H7 (cell line): ENCODE measurements at places on chromosomes 4 and X. TPM values are rescaled to one million over a fixed set of nuclear protein-coding genes. Genes with fewer than 3 reads are reported as not detected.

Gene CT47B1
- total RNA-seq = not detected in 2 replicates

- DNase-seq = peak; percentile 13
Observed at GRCh38 chr4:82223715-82224114, 150.1 kb downstream of the HNRNPD start.

GRCh38 chr4:20326460-20326859 is 74.8 kb downstream of the SLIT2 start:
- no peak for DNase-seq

- no peak for DNase-seq
Observed at GRCh38 chrX:12997906-12998687, 23.2 kb downstream of the TMSB4X start.

DNA sequence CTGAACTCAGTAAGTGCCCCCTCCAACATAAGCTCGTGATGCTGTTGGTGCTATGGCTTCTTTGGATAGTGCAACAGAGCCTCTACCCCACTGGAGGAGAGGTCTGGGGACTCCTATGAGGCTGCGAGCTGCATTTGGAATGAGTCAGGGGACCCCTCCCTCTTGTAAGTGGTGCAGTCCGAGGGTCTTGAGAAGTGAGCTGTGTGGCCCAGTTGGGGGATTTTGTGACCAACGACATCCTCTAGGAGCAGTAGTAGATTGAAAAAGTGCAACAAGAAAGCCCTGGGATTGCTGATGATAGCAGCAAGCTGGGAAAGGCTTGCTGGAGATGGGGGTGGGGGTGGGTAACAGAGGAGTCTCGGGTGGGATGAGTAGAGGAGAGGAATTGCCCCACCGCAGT is 3.1 kb downstream of the FRMPD3 start:
- peak; percentile 28 for DNase-seq

GRCh38 chr4:124861761-124862160 is 149.2 kb upstream of the ANKRD50 start:
- DNase-seq = no peak

DNA sequence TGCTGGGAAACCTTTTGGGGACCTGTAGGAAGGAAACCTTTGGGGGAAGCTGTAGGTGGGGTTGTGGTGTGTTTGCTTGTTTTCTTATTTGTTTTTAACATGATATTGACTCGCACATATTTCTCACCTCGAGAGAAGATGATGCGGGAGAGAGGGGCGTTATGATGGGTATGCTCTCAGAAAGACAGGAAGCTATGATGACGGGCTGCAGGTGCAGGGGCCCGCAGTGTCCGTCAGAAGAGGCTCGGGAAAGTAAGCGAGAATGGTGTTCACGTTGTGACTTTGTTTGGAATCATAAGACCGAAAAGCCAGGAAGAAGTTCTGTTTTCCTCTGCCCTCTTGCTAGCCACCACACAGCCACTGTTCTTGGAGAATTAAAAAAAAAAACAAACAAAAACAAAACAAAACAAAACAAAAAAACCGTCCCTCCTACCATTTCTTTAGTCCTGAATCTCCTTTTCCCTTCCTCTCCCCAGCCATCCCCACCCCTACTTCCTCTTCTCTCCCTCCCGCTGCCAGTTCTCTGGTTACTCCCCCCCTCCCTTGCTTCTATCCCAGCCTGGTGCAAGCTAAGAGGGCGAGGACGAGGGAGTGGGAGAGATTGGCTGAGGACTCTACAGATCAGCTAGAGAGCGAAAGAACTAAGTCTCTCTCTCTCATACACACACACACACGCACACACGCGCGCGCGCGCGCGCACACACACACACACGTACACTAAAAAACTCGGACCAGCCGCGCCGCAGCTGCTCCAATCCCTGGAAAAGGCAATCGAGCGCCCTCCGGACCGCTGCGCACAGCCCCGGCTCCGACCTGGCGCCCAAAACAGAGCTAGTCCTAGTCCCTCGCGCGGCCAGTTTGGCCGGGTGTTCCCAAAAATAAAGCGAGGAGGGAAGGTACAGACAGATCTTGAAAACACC is at the start of gene BMP3:
BMP3 (plus strand) TSS at position 648 of the 920 bp plus-strand sequence. CDS start 577 bp downstream, outside the sequence.
- DNase-seq = peak; percentile 77

- DNase-seq = no peak
Observed at GRCh38 chr4:179662522-179662921, 2220.3 kb upstream of the AGA start.

DNA sequence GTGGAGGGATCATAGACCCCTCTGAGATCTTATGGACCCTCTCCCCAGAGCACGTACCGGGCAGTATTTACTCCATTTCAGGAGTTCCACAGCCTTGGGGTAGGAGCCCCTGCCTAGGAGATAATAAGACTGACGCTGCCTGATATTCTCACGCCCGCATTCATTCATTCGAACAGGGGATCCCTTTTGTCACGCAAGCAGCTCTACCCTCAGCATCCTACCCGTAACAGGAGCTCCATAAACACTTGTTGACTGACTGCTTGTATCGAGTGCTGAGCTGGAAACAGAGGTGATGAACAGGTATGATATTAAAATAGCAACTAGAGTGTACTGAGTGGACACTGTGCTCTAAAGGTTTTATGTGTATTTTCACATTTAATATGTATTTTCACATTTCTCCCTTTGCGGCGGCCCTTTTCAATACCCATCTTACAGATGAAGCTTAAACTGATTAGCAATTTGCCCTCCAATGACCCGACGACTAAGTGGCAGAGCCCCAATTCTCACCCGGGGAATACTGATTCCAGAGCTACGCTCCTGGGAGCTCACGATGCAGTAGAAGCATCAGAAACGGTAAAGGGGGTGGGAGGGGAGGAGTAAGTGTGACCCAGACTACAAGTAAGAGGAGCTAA is 888 bp downstream of the RAB28 start:
- DNase-seq = peak; percentile 20

Gene PDHA2
- not detected in 2 replicates for total RNA-seq

- DNase-seq = no peak
Observed at GRCh38 chrX:139720979-139721378, 13.0 kb upstream of the MCF2 start.

Gene GPC3
- total RNA-seq = 73.2 and 81.0 TPM in 2 replicates

- DNase-seq = peak; percentile 14
Observed at GRCh38 chrX:110732266-110732665, 63.4 kb downstream of the CHRDL1 start.

Gene ATP8A1
- total RNA-seq = 3.9 and 7.0 TPM in 2 replicates

DNA sequence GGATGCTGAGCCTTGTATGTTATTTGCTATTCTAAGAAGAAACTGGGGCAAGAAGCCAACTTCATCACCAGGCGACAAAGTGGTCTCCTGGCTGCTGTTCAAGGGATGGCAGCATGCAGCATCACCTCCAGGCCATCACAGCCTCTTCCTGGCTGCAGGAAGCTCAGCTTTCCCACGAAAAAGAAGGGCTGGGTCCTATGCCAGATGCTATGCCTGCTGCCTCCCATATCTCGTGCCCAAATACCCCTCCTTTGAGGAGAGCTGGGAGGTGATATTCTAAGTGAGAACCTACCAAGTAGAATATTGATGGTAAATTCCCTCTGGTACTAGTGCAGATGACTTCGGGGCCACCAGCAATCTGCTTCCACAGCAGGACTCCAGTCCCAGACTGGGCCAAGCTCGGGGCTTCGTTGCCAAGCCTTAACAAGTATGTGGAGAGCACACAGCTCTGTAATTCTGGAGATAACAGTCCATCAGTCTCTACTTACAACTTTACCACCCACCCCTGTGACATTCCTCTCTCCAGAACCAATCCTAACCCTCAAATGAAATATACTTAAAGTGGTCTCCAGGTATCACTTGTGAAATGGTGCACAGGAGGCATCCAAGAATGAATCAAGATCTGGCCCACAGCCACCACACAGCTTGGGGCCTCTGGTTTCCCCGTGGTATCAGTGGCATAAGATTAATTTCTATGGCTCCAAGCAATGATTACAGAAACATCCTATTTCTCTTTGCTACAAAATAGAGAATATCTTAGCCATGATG is 149.3 kb downstream of the PALLD start:
- no peak for DNase-seq

- DNase-seq = no peak
Observed at GRCh38 chrX:24979081-24979480, 36.7 kb downstream of the ARX start.

GRCh38 chrX:53088136-53088974 is 5.6 kb upstream of the KANTR start:
- DNase-seq = peak; percentile 91

- DNase-seq = no peak
Observed at GRCh38 chr4:4724321-4724720, 135.1 kb upstream of the MSX1 start.

- no peak for DNase-seq
Observed at GRCh38 chrX:142831961-142832530, 193.7 kb upstream of the SPANXN4 start.

Gene CNKSR2
- total RNA-seq = 5.9 and 6.3 TPM in 2 replicates

Gene CLDN2
- total RNA-seq = not detected in 2 replicates

Gene CLDN22
- not detected in 2 replicates for total RNA-seq

Gene RAB39B
- total RNA-seq = 3.6 and 4.4 TPM in 2 replicates

Gene NXF2B
- total RNA-seq = 0.11 and 0.45 TPM in 2 replicates

GRCh38 chr4:64068096-64068495 is 341.2 kb downstream of the TECRL start:
- DNase-seq = no peak

- DNase-seq = no peak
Observed at GRCh38 chrX:15929194-15929593, 74.6 kb upstream of the AP1S2 start.

Gene GPC4
- 96.5 and 109 TPM in 2 replicates for total RNA-seq

DNA sequence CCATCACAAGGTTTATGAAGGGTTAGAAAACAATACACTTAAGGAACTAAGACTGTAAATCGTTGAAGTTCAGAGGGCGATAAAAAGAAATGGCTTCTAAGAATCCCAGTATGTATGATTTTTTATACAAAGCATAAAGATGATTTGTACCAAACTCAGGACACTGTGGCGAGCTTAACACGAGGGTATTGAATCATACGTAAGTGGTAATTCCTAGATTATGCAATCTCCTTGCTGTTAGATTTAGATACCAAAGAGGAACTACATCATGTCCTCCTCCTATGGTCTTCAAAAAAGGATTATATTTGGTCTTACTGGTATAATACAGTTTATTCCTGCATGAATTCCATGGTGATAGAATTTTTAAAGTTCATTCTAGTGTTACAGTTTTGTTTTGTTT is 23.9 kb downstream of the NFKB1 start:
- DNase-seq = no peak

Gene NPNT
- 0.33 and 0.97 TPM in 2 replicates for total RNA-seq

- no peak for DNase-seq
Observed at GRCh38 chr4:101200561-101200960, 146.8 kb downstream of the PPP3CA start.

Gene LNX1
- total RNA-seq = 1.6 and 2.7 TPM in 2 replicates

Gene ADH1C
- not detected in 2 replicates for total RNA-seq

DNA sequence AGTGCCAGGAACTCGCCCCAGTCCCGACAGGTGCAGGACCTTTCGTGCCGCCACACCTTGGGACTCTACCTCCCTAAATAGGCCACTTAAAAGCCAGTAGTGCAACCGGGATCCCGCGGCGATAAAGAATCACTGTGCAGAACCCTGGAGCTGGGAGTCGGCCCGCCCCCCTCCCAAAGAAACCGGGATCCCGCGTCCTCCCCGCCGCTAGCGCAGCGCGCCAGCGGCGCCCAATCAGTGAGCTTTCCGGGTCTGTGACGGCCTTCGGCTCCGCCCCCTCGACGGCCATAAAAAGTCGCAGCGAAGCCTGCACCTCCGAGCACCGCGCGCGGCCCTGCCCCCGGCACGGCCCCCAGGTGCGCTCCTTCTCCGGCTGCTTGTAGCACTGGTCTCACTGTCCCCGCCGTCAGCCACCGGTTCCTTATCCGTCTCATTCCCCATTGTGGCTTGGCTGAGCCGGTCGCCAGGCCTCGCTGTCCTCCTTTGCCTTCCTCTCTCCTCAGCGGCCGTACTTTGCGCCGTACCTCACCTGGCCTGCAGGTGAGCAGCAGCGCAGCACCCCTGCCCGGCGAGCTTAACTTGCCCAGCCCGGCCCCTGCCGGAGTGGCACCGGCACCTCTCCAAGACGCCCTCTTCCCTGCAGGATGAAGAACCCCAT is at the start of gene LRAT:
LRAT (plus strand) TSS at position 318 of the 658 bp plus-strand sequence; CDS start at position 645, 327 bp downstream.
- DNase-seq = peak; percentile 94

DNA sequence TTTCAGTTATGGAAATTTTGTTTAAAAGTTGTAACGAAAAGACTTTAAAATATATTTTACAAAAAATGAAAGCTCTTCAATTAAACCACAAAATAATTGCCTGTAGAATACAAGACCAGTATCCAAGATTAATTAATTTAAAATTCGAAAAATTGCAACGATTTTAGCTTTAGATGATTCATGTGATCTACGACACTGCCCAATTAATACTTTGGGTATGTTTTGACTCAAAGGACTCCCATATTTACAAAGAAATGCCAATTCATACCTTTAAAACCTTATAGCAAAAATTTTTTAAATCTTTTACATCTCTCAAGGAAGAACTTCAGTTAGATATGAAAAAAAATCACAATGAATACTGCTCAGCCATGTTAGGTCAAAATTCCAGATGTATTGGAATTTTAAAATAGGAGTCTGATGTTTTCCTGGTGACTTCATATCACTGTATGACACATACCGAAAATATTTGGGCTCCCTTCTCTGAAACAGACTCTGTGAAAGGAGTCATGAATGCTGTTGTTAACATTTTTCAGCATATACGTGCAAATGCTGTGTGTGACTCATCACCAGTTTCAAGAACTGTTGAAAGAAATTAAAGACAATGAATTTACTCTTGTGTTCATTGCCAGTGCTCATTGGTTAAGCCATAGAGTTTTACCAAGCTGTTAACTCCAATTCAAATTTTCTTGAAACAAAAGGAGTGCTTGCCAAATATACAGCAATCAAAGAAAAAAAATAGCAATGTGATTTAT is 13.8 kb upstream of the SMS start:
- DNase-seq = peak; percentile 32

Gene HMGB2
- 197 and 268 TPM in 2 replicates for total RNA-seq
